Activated CD4-positive, alpha-beta memory T cell treated with anti-CD3 and anti-CD28 coated beads for 36 hours (primary cell): ENCODE measurements at places on chromosomes 7 and 10. TPM values are rescaled to one million over a fixed set of nuclear protein-coding genes. Genes with fewer than 3 reads are reported as not detected.
A peak's percentile ranks its signal among the peaks of the same experiment; 100 is the strongest.

DNA sequence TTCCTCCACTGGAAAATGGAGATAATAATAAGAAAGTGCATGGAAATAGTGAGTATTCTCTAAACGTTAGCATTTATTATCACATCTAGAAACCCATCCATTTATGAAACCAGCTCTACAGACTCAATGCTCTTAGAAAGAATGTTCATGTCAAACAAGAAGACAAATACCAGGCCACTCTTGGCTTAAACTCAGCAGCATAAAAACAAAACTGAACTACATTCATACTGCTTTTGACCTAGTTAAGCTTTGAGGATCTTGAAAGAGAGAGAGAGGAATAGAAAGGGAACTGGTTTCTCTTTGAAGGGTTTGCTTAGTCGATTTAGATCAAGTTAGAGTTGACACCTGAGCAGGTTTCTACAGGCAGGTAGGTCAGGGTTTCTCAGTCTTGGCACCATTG lies 332.9 kb upstream of the PRKCQ start:
- no peaks in the 10 kb centered on the region for H3K36me3 ChIP-seq
- H3K27me3 ChIP-seq: no peaks in the 10 kb centered on the region
- H3K4me3 ChIP-seq: no peak overlapping the region
- no peak overlapping the region for H3K27ac ChIP-seq
- H3K4me1 ChIP-seq: peaks cover 3% of the 10 kb centered on the region
- no peak for DNase-seq

GRCh38 chr10:109696981-109697775 lies 226.1 kb downstream of the XPNPEP1 start:
- no peak overlapping the region for H3K27ac ChIP-seq
- no peaks in the 10 kb centered on the region for H3K4me1 ChIP-seq
- DNase-seq: no peak
- H3K36me3 ChIP-seq: no peaks in the 10 kb centered on the region
- no peaks in the 10 kb centered on the region for H3K27me3 ChIP-seq

- peaks cover 6% of the 10 kb centered on the region for H3K36me3 ChIP-seq
- DNase-seq: no peak
- H3K4me1 ChIP-seq: peaks cover 5% of the 10 kb centered on the region
- no peak overlapping the region for H3K4me3 ChIP-seq
- H3K27ac ChIP-seq: no peak overlapping the region
These were observed 24.7 kb downstream of the CREB3L2 start for GRCh38 chr7:137977173-137977572.

DNA sequence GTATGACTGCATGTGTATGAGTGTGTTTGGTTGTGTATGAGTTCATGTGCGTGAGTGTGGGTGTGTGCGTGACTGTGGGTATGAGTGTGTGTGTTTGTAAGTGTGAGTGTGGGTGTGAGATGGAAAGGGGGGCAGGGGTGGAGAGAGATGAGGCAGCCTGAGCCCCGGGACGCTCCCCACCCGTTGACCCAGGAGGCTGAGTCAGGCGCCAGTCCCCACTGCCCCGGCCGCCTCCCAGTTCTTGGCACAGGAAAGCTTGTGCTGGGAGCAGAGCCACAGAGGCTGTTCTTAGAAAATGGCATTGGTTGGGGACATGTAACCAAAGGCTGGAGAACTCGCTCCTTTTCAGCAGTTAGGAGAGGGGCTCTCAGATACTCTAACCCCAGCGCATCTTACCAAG lies 27.8 kb upstream of the NUB1 start:
- no peaks in the 10 kb centered on the region for H3K27me3 ChIP-seq
- no peak overlapping the region for H3K27ac ChIP-seq
- peak; percentile 49 for DNase-seq
- peaks cover 10% of the 10 kb centered on the region for H3K4me1 ChIP-seq
- H3K4me3 ChIP-seq: no peak overlapping the region

DNA sequence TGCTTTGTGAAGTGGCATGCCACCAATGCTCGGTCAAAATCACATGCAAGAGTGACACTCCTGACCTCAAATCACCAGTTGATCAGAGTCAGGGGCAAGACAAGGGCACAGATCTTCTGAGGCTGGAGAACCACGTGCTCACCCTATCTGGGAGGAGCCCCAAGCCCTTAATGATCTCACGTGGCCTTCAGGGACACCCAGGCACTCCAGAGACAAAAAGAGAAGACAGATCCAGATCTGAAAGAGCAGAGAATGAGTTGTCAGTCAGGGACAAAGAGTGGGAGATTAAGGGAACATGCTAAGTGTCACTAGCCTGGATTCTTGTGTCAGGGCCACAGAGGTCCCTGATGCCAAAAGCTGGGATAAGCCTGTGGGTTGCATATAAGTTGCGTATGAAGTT lies 134.3 kb downstream of the PLXNA4 start:
- peaks cover 36% of the 10 kb centered on the region for H3K4me1 ChIP-seq
- no peak overlapping the region for H3K27ac ChIP-seq
- H3K4me3 ChIP-seq: no peak overlapping the region
- peaks cover 3% of the 10 kb centered on the region for H3K27me3 ChIP-seq
- DNase-seq: no peak

DNA sequence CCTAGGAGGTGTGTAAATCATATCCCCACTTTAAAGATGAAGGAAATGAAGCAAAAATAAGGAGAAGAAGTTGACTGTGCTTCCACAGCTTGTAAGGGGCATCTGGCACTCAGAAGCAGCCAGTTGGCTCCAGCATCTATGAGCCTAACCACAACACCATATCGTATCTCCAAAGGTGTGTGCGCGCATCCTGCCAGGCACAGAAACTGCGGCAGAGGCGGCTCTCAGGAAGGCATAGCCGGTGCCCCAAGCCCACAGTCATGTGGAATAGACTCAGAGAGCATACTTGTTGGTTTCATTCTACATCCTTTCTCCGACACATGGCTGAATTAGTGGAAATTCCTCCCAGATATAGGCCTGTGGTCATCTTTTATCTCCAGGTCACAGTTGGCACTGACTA lies 423.9 kb downstream of the CALN1 start:
- H3K4me3 ChIP-seq: no peak overlapping the region
- no peaks in the 10 kb centered on the region for H3K27me3 ChIP-seq
- no peak overlapping the region for H3K27ac ChIP-seq
- no peak for DNase-seq
- H3K36me3 ChIP-seq: no peaks in the 10 kb centered on the region

DNA sequence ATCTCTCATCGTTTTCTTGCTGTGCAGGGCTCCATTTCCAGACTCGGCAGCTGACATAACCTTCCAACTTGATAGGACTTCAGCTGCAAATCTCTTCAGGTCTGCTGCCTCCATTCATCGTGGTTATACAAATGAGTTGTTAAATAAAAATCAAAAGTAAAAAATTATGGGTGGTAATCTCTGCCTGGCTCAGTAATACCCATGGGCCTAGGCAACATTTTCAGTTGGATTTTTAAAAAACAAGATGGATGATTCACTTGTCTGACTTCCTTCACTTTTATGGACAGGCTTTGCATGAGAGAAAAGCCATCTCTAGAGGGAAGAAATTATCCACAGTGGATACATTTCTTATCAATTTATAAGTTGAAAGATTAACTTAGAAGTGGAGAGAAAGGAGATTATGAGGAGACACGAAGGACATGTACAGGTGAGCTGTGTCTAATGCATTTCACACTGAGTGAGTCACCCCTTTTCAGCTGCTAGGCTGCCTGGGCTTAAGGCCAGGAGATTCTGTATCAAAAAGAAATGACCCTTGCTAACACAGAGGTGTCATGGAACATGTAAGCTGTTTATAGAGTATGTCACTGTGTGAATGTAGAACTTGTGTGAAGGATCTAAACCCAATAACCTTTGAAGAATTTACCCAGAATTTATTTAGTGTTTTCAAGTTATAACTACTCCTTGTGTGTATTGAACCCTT lies 495.1 kb downstream of the AUTS2 start:
- no peak overlapping the region for H3K4me3 ChIP-seq
- H3K4me1 ChIP-seq: no peaks in the 10 kb centered on the region

GRCh38 chr7:34011017-34011695 lies 105.8 kb downstream of the BMPER start:
- no peaks in the 10 kb centered on the region for H3K4me1 ChIP-seq
- H3K4me3 ChIP-seq: no peak overlapping the region
- no peaks in the 10 kb centered on the region for H3K36me3 ChIP-seq
- H3K27me3 ChIP-seq: no peaks in the 10 kb centered on the region
- no peak for DNase-seq

GRCh38 chr7:44051611-44052220 lies 7.2 kb downstream of the DBNL start:
- H3K36me3 ChIP-seq: peaks cover 54% of the 10 kb centered on the region
- no peaks in the 10 kb centered on the region for H3K27me3 ChIP-seq

DNA sequence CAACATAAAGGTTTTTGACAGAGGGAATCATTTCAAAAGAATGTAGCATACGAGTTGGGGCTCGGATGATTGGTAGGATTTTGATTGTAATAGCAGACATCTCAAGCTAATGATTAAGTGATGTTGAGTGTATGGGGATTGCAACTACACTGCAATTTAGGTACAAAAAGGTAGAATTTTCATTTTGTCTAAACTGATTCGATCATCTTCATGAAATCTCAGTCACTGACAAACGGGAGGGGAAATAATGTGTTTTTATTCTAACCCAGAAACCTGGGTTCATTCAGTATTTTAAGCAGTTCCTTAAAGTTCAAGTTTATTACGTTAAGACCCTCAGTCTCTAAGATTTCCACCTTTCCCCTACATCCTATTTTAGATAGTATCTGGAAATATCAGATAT lies 3.9 kb upstream of the PHYHIPL start:
- no peak overlapping the region for H3K27ac ChIP-seq
- H3K36me3 ChIP-seq: peaks cover 2% of the 10 kb centered on the region
- peaks cover 9% of the 10 kb centered on the region for H3K27me3 ChIP-seq
- DNase-seq: no peak

- no peaks in the 10 kb centered on the region for H3K36me3 ChIP-seq
- H3K4me1 ChIP-seq: peaks cover 24% of the 10 kb centered on the region
- no peak for DNase-seq
- no peak overlapping the region for H3K4me3 ChIP-seq
- H3K27ac ChIP-seq: no peak overlapping the region
These were observed 33.5 kb downstream of the FIGNL1 start for GRCh38 chr7:50416527-50417182.

GRCh38 chr10:36712695-36713094 lies 412.7 kb upstream of the ANKRD30A start:
- DNase-seq: no peak
- H3K27me3 ChIP-seq: no peaks in the 10 kb centered on the region
- H3K36me3 ChIP-seq: no peaks in the 10 kb centered on the region
- no peak overlapping the region for H3K4me3 ChIP-seq
- no peak overlapping the region for H3K27ac ChIP-seq

GRCh38 chr10:17453373-17454091 lies 863 bp downstream of the ST8SIA6 start:
- H3K27me3 ChIP-seq: peaks cover 9% of the 10 kb centered on the region
- peaks cover 13% of the 10 kb centered on the region for H3K4me1 ChIP-seq
- peak overlapping the region; percentile 78 for H3K4me3 ChIP-seq
- H3K36me3 ChIP-seq: peaks cover 7% of the 10 kb centered on the region
- DNase-seq: peak; percentile 50

The PON3 gene
- not detected for total RNA-seq

The INPP5A gene
- 7.4 TPM for total RNA-seq

The AEBP1 gene
- total RNA-seq: 5.5 TPM

The TUBAL3 gene
- total RNA-seq: not detected

The AGBL3 gene
- 3.4 TPM for total RNA-seq

The FAM25G gene
- not detected for total RNA-seq

The LZTS2 gene
- total RNA-seq: 12.0 TPM
